ENCODE measurements at places on chromosomes 2 and 18. TPM values are rescaled to one million over a fixed set of nuclear protein-coding genes. Genes with fewer than 3 reads are reported as not detected.

Gene SIX2
- not detected for total RNA-seq

Gene DOK6
- 0.26 TPM for total RNA-seq

Gene CRYBA2
- not detected for total RNA-seq

Gene PLEKHH2
- 54.7 TPM for total RNA-seq

Gene SERPINB2
- 8.2 TPM for total RNA-seq

Gene ERCC3
- 62.8 TPM for total RNA-seq

Gene PRSS56
- total RNA-seq: not detected

Gene CLEC4F
- not detected for total RNA-seq

Gene DPP10
- not detected for total RNA-seq

Gene MREG
- 5.0 TPM for total RNA-seq

Gene RASGRP3
- 2.6 TPM for total RNA-seq

Gene TRIM54
- 0.26 TPM for total RNA-seq

Gene STPG4
- 1.0 TPM for total RNA-seq

Gene SELENOI
- 27.9 TPM for total RNA-seq

Gene ANKRD36
- 65.9 TPM for total RNA-seq

Gene SLC4A3
- 29.4 TPM for total RNA-seq

Data from uterus (tissue), 4 donors.